ENCODE measurements at places on chromosomes 2 and 18.

DNA sequence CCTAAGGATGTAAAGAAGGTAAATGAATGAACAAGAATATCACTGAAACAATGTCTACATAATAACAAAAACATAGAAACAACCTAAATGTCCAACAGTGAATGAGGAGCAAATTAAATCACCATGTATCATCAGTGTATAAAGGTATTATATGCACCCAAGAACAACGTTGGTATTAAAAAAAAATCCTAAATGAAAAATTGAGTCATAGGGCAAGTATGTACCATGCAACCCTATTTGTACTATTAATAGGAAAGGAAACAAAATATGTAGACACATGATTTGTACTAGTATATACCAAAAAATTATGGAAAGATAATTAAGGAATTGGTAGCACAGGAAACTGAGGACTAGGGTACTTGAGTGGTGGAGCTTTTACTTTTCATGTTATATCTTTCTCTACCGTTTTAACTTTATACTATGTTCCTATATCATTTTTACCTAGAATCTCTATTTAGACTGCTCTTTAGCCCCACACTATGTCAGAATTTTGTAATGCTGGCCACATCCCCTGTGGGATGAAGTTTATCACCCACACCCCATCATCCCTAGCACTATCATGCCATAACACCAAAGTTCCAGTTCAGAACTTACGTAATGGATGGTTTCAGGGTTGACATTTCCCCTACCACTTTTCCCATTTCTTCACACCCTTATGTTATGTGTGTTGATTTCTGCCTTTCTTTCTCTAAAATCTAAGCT lies 25.6 kb downstream of the IKZF2 start:
- no peak for DNase-seq

- DNase-seq: no peak
Measured at GRCh38 chr2:24791452-24791851, 1.7 kb downstream of the PTRHD1 start.

DNA sequence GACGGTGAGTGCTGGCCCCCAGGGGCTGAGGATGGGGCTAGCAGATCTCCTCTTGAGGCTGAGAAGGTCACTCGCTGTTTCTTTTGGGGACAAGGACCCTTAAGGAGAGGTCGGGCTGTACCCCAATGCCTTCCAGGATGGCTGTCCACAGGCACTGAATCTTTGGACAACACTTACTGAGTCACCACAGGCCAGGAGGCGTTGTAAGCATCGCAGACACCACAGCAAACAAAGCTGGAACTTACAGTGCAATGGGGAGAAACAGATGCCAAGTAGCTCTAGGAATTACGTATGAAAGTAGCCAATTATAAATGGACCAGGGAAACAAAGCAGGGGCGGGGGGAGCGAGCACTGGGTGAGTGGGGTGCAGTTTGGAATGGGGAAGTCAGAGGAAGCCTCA lies 219.8 kb downstream of the GLI2 start:
- DNase-seq: no peak

GRCh38 chr2:174760845-174761473 lies 3.3 kb downstream of the CHRNA1 start:
- no peak for DNase-seq

- no peak for DNase-seq
Measured at GRCh38 chr2:202494300-202495229, 118.4 kb downstream of the BMPR2 start.

DNA sequence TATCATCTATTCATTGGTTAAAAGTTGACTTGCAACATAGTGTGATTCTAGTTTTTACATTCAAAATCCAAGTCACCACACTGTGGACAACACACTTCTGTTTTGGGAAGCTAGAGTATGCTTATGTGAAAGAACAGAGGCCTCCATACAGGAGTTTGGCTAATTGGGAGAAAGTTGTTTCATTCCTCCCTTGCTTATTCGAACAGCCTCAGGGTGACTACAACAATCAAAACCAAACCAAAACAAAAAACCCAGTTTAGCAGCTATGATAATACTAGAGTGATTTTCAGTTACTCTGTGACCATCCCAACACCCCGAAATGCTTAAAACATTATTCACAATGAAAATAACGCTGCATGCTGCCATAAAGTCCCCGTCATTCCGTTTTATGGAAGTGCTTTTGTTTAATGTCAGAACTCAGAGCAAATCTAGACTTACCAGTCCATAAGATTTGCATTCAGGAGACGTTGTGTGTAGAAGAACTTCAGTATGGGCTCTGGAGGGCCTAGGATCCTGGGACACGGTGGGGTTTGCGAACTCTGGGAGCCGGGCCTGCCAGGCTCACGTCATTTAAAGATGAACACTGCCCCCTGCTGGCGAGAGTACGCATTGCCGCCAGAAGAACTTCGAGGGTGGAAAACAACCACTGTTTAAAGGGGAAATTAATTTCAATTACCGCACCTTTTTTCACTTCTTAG lies 111.4 kb downstream of the FTCDNL1 start:
- DNase-seq: peak; percentile 86

- DNase-seq: no peak
Measured at GRCh38 chr2:42421601-42422239, 60.7 kb upstream of the COX7A2L start.

DNA sequence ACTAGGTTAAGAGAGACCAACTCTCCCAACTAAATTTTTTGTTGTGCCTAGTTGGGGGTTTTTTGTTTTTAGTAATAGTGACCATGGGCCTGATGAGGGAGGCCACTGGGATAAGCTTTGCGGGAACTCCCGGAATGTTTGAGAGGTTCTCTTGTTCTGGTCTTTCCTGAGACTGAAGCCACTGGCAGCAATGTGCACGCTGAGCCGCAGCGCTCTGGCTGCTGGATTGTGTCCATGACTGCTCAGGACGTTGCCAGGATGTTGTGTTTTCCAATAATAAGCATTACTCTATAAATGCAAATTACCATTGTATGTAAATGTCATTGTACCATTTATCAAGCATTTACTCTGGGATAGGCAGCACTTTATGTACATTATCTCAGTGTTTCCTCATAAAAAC lies 126.1 kb downstream of the GALNT1 start:
- no peak for DNase-seq

GRCh38 chr2:183164650-183165015 lies 40.4 kb downstream of the NUP35 start:
- no peak for DNase-seq

GRCh38 chr2:178990533-178991241 lies 59.2 kb downstream of the CCDC141 start:
- no peak for DNase-seq

- no peak for DNase-seq
Measured at GRCh38 chr2:193561054-193561453, 1366.3 kb upstream of the TMEFF2 start.

- no peak for DNase-seq
Measured at GRCh38 chr18:38606841-38607240, 1041.2 kb upstream of the CELF4 start.

GRCh38 chr2:148957023-148957422 lies 81.5 kb upstream of the LYPD6B start:
- no peak for DNase-seq

DNA sequence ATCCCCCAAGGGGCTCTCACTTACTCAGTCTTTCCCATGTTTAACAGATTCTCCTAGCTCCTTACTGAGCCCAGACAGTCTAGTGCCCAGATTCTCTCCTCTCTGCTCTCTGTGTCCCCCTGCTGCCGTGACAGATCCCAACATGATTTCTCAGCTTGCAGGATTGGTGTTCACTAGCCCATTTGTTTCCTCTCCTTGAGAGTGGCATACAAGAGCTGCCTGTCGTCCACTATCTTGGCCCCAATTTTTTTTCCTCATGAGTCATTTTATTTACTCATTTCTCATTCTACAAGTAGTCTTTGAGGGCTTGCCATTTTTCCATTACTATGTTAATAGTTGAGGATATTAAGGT lies 199.9 kb upstream of the FN1 start:
- DNase-seq: no peak

- DNase-seq: no peak
Measured at GRCh38 chr2:1556776-1557466, 143.7 kb downstream of the TPO start.

DNA sequence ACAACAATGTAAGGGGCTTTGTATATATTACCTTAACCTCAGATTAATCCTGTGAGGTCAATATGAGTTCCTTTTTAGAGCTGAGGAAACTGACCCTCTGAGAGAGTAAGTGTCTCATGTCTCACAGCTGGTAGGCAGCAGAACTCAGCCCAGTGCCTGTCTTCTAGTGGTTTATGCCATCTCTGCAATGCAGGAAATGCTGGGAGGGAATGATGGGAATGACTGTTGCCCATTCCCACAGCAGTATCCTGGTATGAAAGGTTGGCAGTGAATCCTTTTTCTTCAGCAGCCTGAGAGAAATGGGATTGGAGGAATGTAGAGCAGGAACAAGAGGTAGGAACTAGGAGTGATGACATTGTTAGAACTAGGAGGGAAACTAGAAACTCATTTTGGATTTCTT lies 6.0 kb downstream of the MRPL30 start:
- DNase-seq: no peak

GRCh38 chr2:26620031-26620605 lies 21.0 kb downstream of the CIB4 start:
- no peak for DNase-seq

DNA sequence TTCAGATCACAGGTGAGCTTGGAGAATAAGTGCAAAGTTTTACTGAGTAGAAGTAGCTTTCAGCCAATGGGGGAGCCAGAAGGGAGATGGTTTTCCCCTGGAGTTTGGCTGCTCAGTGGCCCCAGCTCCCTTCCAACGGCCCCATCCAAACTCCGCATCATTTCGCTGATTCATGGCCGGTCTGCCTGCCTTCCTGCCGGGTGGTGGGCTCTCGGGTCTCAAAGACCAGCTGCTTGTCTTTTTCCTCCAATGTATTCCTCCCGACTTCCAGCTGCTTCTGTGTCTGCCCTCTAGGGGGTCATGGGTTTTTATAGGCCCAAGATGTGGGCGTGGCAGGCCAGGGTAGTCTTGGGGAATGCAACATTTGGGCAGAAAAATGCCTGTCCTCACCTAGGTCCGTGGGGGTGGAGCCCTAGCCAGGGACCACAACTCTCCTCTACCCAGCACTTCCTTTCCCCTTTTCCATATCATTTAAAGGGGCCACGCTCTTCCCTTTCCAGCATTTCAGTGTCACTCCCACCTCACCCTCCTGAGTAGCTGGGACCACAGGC lies 73.5 kb downstream of the MEX3C start:
- DNase-seq: no peak

- no peak for DNase-seq
Measured at GRCh38 chr2:38327580-38327979, 49.5 kb downstream of the ATL2 start.

- no peak for DNase-seq
Measured at GRCh38 chr2:9545502-9545901, 10.1 kb downstream of the ADAM17 start.

- DNase-seq: no peak
Measured at GRCh38 chr18:31901063-31901462, 41.9 kb downstream of the TRAPPC8 start.

- DNase-seq: peak; percentile 66
Measured at GRCh38 chr2:168192839-168193616, 54.4 kb downstream of the STK39 start.

DNA sequence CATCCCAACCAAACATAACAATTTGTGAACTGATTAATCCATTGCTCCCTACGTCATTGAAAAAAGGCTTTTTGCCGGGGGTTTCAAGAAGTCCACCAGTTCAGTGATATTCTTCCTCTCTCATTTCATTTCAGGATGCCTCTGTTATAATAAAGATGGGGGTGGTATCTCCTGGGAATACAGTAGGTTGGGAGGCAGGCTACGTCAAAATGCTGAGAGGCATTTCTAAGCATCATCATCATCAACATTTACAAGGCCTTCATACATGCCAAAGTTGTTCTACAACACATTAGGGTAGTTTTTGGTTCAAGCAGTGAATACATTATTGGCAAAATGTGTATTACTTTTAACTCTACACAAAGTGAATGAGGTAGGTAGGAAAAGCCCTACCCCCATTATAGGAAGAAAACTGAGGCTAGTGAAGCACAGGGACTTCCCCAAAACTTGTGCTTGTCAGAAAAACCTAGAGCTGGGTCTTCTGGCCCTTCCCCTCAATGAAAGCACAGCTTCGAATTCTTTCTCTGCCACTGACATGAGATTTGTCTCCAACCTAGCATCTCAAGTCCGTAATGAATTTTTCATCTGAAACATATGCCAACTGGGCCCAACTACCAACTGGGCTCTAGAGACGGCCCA lies 11.3 kb downstream of the OSR1 start:
- DNase-seq: no peak

GRCh38 chr2:12819721-12820120 lies 103.0 kb downstream of the TRIB2 start:
- peak; percentile 67 for DNase-seq

DNA sequence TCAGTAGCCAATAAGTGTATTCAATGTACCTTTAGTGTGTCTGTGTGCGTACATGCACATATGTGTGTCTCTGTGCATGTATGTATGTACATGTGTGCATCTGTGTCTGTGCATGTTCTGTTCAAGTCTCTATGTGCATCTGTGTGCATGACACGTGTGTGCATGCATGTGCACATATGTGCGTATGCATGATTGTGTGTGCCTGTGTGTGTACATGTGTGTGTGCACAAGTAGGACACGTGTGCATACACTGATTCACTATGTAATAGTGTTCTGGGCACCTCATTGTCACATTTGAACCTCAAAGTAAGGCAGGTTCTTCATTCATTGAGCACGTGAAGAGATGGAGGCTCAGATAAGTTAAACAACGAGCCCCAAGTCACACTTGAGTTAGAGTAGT lies 142.6 kb upstream of the COPS8 start:
- DNase-seq: no peak

DNA sequence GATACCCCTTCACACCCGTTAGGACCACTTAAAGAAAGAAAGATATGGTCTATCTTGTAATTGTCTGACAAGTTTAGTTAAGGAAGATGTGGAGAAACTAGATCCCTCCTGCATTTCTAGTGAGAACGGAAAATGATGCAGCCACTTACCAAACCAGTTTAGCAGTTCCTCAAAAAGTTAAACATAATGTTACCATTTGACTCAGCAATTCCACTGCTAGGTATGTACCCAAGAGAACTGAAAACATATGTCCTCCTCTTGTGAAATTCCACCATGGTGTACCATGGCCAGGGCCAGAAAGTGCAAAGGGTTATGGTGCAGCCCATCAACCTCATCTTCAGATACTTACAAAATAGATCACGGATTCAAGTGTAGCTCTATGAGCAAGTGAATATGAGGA lies 79.0 kb upstream of the ID2 start:
- no peak for DNase-seq

- DNase-seq: no peak
Measured at GRCh38 chr2:25276569-25277465, 64.9 kb downstream of the DNMT3A start.

GRCh38 chr18:43919551-43919950 lies 642.3 kb upstream of the SYT4 start:
- DNase-seq: no peak

- DNase-seq: no peak
Measured at GRCh38 chr2:19736191-19736831, 165.5 kb downstream of the TTC32 start.

DNA sequence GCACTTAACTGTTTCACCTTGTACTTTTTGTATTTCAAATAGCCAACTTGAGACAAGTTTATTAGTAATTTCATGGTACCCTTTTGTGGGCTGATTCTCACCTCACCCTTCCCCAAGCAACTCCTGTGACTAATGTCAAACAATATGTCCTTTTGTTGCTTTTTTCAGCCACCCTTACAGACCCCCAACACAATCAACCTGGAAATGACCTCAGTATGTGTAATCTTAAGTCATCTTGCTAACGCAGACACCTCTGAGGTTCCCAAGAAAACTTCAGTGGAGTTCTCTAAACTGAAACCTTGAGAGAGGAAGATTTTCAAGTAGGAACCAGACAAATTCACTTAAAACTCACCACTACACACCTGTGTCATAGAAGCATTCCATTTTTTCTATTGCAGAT lies 69.5 kb downstream of the KYNU start:
- no peak for DNase-seq

Data from KBM-7 (cell line).